ENCODE measurements at places on chromosomes 5 and 9.

GRCh38 chr5:158758675-158759074 lies 341.0 kb downstream of the EBF1 start:
- DNase-seq: no peak

DNA sequence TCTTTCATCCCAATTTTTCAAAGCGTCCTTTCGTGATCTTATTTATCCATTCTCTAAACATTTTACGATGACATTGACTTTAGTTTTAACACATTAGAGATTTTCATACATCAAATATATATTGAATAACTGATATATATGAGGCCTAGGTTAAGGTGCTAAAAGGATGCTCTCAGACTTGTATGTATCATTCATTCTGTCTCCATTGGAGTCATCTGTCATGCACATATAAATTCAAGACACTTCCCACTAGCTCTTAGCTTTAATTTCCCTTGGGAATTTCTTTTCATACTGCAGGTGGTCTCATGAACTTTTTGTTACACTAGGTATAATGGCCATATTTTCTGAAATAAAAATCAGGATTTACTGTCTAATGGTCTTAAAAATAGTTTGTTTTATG lies 635.8 kb upstream of the C9orf72 start:
- DNase-seq: no peak

GRCh38 chr9:127087836-127088235 lies 34.6 kb downstream of the ANGPTL2 start:
- no peak for DNase-seq

- no peak for DNase-seq
Observed at GRCh38 chr5:59107692-59108091, 524.8 kb downstream of the RAB3C start.

- no peak for DNase-seq
Observed at GRCh38 chr5:91383956-91384300, 811 bp upstream of the ARRDC3 start.

DNA sequence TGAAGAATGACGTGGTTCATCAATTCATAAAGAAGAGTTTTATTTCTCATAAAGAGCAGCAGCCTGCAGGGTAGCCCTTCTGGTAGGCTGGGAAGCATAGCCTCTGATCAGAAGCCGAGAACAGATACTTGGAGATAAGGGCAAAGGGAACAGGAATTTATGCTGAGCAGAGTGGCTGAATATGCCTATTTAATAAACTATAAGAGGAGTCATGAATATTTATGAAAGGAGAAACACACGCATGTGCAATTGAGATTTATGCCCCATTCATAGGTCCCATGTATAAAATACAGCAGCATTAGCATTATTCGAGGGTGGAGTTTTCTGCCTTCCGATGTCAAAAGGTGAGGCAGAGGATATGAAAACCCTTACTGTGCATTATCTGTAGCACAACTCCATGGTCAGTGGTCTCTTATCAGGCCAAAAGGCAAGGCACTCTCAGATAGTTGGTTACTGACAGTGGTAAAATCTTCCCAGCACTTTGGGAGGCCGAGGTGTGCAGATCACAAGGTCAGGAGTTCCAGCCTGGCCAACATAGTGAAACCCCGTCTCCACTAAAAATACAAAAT lies 569.1 kb downstream of the ACTL7B start:
- no peak for DNase-seq

DNA sequence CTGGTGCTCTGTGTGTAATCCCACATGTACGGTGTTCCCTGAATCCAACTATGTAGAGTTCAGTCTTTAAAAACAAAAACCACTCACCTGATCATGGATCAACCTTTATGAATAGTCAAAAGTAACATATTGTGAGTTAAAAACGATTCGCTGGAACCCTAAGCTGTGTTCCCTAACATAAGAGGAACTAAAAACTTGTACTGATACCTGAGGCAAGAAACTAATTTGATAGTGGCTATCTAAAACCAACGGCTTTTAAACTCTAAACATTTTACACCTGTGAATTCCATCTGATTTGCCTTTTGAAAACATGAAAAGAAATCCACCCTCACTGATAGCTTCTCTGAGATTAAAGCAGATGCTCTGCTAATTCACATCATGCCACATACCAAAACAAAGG lies 101.5 kb downstream of the DEPDC1B start:
- no peak for DNase-seq

DNA sequence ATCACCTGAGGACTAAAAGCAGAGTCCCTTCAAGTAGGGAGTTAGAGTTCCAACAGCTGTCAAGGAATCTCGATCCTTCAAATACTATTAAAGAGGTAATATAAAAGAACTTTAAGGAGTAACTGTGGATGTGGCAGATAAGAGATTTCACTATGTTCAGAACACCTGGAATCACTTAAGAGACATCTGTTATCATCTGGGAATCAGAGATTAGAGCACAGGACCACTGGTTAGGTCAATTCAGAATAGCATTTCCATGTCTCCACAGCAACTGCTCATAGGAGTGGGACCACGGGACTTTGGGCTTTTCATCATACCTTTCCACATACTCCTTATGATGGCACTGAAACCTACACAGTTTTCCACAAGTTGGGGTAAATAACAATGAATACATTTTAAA lies 216.6 kb downstream of the DENND1A start:
- DNase-seq: no peak
